ENCODE measurements at places on chromosomes 11 and 22.

DNA sequence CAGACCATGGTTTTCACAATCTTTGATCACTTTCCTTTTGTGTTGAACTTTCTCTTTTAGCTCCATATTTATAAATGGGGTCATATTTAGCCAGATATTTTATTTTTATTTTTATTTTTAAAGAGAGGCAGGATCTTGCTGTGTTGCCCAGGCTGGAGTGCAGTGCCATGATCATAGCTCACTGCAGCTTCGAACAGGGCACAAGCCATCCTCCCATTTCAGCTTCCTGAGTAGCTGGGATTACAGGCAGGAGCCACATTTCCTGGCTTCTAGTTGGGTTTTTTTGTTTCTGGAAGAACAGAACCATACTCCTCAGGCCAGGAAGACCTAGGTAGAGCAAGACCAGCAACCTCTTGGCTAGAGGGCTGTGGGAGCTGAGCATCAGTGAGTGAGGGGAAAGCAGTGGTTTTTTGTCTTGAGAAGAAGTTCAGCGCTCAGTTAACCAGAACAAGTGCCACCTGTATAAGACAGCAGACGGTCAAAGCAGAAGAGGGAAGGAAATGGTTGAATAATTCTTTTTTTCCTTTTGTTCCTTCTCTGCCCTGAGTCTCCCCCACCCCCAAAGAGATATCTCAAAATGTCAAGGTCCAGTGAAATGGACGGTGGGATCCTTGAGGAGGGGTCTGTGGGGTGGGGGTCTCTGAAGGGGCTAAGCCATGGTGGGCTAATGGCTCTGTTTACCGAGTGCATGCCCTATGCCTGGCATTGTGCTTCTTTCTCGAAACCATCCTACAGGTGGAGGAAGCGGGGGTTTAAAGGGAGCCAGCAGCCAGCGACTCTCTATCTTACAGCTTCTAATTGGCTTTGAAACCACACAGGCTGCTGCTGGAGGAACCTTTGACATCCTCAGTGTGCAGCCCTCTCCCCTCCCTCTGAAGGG lies 63.0 kb downstream of the PTPRJ start:
- peak; percentile 39 for DNase-seq

DNA sequence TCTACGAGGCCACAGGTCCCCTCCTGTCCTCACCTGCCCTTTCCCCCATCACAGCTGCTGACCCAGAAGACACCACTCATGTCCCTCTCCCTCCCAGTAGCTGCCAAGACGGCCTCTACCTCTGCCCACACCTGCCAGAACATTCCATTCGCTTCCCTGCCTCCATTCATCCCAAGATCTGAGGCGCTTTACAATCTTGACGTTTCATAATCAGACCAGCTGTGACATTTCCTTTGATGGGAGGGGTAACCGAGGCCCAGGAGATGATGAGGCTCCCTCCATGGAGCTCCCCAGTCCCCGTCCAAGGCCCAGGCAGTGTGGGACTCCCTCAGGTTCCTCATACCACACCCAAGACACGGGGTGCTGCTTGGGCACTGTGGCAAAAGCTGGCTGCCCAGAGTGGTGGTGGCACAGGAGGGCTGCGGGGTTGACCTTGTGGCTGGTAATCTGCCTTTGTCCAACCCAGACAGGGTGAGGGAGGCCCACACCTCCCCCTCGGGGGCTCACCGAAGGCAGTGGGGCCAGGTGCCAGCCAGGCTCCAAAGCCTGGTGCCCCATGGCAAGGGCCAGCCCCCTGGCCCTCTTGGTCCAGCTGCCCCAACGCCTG lies 17.3 kb downstream of the PHLDA2 start:
- no peak for DNase-seq

- DNase-seq = no peak
These were observed 416.6 kb upstream of the CCDC90B start for GRCh38 chr11:83702796-83703195.

GRCh38 chr11:100808904-100809491 lies 121.9 kb downstream of the ARHGAP42 start:
- DNase-seq = no peak

DNA sequence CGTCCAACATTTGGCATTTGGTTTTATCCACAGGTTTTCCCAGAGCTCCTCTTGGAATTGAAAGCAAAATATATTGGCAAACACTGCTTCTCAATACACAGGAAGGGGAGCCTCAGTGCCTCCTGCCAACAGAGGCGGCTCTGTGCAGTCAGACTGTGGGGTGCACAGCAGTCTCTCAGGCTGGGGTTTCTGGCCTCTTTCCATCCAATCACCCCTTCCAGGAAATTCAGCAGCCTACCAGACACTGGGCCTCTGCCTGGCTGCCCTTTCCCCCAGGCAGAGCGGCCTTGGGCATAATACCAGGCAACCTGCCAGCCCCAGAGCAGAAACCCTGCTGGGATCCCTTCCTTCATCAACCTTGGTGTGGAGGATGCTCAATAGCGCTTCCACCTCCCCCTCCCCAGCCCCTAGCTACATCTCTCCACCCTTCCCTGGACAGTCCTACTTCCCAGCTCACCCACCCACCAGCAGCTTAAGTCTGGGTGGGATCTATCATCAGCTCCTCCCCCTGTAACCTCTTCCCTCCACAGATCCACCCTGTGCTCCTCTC lies 17.8 kb upstream of the RAPSN start:
- DNase-seq = no peak

GRCh38 chr22:25105817-25106650 lies 93.6 kb upstream of the CRYBB3 start:
- no peak for DNase-seq

DNA sequence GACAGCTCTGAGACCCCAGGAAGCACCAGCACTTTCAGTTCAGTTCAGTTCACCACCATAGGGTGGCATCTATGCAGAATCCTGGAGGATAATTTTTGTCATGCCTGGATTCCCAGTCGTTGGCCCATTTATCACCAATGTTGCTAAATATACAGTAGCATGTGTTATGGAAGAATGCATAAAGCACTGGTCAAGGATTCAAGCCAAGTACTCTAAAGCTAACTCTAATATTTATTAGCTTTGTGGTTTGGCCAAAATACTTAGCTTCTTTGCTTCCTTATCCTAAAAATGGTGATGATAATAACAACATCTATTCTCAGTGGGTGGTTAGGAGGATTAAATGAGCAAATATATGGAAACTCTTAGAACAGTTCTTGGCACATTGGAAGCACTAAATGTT lies 294.7 kb upstream of the ZC3H12C start:
- DNase-seq = no peak

DNA sequence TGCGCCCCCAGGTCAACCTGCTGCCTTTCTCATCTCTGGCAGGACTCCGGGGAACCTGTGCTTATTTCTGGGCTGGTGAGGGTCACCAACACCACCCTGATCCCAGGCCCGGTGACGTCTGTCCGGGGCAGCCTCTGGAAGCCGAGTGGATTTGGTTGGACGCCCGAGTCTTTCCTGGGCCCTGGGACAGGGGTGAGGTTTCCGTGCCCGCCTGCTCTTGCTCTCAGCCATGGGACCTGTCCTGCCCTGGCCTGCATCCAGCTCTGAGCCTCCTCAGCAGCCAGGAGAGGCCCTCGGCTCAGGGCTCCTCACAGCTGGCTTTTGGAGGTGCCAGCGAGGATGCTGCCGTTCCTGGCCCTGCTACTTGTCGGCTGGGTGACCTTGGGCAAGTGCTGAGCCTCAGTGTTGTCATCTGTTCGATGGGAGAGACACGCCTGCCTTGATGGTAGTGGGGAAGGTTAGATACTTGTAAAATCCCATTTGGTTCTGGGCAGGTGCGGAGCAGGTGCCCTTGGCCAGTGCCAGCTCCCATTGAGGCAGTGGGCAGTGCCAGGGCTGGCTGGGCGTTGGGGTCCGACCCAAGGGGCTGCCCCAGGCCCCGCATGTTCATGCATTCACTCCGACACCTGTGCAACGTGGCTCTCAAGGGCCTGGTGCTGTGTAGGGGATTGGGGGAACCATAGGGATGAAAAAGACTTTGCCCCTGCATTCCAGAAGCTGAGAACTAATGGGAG lies 58.9 kb upstream of the THY1 start:
- no peak for DNase-seq

- no peak for DNase-seq
These were observed 252.0 kb downstream of the CTTN start for GRCh38 chr11:70650075-70650909.

DNA sequence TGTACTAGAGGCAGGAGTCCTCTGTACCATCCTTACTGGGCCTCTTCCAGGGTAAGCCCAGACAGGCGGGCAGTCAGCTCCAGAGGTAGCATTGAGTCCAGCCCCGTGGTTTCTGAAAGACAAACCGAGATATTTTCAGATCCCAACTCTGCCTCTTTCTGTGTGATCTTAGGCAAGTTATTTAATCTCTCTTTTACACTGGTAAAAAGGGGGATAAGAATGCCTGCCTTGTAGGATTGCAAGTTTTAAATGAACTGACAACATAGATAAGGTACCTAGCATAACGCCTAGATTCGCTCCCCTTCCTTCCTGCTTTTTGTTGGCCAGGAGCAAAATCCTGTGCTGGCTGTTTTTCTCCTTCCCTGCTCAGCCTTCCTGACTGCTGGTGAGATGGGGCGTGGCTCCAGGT lies 56.4 kb upstream of the NNMT start:
- no peak for DNase-seq

- DNase-seq = peak; percentile 21
These were observed 51.5 kb upstream of the GAL start for GRCh38 chr11:68632802-68633201.

DNA sequence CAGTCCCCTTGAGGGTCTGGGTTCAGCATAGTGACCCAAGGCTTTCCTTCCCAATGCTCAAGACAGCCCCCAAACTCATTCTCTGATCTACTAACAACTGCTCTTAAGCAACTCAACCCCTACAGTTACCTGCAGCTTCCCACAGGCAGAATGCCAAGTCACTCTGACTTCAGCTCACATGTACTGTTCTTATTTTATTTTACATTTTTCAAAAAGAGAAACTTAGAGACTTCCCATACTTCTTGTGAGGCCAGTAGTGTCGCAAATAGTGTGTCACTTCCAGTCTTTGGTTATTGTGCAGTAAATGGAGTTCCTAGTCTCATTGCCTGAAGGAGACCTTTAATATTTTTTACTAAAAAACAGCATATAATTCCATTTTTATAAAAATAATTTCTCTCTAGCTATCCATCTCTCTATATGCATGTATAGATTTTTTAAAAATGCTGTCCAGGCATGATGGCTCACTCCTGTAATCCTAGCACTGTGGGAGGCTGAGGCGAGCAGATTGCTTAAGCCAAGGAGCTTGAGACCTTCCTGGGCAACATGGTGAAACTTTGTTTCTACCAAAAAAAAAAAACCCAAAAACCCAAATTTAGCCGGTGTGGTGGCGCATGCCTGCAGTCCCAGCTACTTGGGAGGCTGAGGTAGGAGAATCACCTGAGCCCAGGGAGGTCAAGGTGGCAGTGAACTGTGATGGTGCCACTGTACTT lies 41.8 kb downstream of the ENTHD1 start:
- DNase-seq = no peak

GRCh38 chr11:113974741-113975470 lies at the start of gene HTR3A:
Gene HTR3A, plus strand, starts transcription at chr11:113975108. Its CDS starts 218 bp downstream, at chr11:113975326.
- no peak for DNase-seq

DNA sequence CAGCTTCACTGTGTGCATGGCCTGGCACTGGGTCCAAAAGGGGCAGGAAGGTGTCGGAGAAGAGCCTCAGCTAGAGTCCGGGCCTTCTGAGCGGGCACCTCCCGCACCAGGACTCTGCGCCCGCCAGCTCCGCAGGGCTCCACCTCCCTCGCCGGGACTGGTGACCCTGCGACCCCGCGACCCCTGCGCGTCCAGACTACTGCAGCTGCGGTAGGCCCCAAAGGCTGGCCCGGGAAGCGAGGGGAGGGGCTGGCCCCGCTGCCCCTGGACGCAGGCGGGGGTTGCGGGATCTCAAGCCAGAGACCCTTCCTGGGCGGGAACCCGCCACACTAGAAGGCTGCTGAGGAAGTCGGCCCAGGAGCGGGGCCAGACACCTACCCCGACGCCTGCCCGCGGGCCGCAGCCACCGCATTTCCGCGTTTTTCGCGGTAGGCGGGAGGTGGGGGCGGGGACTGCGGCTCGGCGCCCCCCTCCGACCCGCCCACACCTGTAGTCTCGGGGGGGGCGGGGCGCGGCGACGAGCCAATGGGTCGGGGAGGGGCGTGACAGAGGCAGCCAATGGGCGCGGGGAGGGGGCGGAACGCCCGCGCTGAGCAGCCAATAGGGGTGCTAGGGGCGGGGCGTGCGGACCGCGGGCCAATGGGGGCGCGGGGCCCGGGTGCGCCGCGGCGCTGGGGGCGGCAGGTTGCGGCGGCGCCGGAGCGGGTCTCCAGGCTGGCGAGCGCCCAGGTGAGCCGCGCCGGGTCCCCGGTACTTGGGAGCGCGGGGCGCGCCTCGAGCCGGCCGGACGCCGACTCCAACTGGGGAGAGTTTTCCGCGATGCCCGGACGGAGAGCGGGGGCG lies at the start of the genes LMNTD2 and RASSF7:
Gene LMNTD2, minus strand, starts transcription at position 434 of the 843 bp plus-strand sequence. Its CDS starts 22 bp downstream, at position 412.
Gene RASSF7, plus strand, starts transcription at position 666 of the 843 bp plus-strand sequence. CDS start 799 bp downstream, outside the sequence.
- DNase-seq = peak; percentile 94

- no peak for DNase-seq
These were observed 410.7 kb downstream of the MIAT start for GRCh38 chr22:27068121-27068520.

- no peak for DNase-seq
These were observed 203.7 kb downstream of the PGR start for GRCh38 chr11:100925935-100926334.

GRCh38 chr11:60159868-60160267 lies 23.0 kb downstream of the MS4A6A start:
- DNase-seq = no peak

DNA sequence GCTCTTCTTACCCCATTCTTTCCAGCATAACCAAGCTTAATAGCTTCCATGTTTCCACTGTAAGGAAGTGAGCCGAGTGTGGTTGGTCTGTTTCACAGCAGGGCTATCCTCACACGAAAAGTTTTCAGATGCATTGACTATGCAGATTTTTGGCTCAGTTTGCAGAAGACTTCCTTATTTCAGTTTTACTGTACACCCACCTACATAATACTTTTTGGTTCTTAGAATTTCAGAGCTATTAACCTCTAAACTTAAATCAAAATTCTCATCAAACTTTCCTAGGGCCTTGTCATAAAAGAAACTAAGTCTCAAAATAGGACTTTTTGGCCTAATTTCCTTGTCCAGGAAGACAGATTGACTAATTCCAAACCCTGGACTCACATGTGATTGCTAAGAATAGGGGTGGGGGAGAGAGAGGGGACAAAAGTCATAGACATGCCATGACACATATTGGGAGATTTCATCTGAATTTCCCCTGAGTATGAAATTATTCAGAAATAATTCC lies 7.3 kb upstream of the EHF start:
- DNase-seq = no peak

DNA sequence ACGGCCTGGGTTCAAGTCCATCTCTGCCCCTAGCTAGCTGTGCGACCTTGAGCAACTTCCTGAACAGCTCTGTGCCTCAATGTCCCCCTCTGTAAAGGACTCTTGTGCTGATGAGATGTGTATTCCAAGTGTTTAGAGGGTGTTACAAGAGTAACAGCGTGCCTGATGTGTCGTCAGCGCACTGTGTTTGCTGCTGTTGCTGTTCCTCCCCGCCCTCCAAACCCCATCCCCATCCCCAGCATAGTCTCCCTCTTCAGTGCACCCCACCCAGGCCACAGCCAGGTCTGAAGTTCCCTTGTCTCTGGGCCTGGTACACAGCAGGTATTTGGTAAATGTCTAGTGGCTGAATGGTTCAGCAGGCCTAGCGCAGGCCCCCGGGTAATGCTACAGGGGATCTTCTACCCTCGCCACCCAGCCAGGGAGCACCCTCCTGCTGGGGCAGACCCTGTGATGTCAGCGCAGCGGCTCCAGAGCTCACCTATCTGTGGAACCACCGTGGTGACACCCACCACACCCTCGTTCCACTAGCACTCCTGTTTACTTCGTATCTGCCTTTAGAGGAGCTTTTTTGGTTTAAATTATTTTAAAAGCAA lies 10.3 kb downstream of the CBX7 start:
- no peak for DNase-seq

GRCh38 chr11:133832096-133832990 lies 13.0 kb downstream of the SPATA19 start:
- DNase-seq = no peak
